CD4-positive, alpha-beta T cell treated with Interleukin-15 for 4 hours (primary cell): ENCODE measurements at places on chromosomes 3 and 15.

- DNase-seq, result no peak
Observed at GRCh38 chr3:156207802-156208685, 87.7 kb downstream of the KCNAB1 start.

GRCh38 chr3:44016818-44017217, 224.9 kb upstream of the TOPAZ1 start:
- DNase-seq, result no peak

DNA sequence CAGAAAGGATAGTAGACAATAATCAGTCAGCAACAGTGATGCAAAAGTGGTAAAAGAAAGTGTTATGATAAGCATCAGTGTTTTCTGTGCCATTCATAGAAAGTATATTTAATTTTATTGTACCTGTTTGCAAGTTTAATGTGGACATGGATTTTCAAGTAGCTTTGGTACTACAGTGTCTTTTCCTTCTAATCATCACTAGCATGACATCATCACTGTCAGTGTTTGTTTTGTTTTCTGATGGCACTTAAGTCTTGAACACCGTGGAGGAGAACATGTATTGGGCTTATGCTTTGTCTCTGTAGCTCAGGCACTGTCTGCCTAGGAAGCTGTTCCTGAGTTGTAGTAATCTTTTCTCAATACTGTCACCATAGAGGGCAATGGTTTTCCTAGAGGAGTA, 41.9 kb downstream of the SETD5 start:
- no peak for DNase-seq

- DNase-seq, result no peak
Observed at GRCh38 chr3:166248784-166249183, 411.6 kb upstream of the BCHE start.

- DNase-seq, result no peak
Observed at GRCh38 chr3:22419261-22419660, 668.3 kb upstream of the ZNF385D start.

DNA sequence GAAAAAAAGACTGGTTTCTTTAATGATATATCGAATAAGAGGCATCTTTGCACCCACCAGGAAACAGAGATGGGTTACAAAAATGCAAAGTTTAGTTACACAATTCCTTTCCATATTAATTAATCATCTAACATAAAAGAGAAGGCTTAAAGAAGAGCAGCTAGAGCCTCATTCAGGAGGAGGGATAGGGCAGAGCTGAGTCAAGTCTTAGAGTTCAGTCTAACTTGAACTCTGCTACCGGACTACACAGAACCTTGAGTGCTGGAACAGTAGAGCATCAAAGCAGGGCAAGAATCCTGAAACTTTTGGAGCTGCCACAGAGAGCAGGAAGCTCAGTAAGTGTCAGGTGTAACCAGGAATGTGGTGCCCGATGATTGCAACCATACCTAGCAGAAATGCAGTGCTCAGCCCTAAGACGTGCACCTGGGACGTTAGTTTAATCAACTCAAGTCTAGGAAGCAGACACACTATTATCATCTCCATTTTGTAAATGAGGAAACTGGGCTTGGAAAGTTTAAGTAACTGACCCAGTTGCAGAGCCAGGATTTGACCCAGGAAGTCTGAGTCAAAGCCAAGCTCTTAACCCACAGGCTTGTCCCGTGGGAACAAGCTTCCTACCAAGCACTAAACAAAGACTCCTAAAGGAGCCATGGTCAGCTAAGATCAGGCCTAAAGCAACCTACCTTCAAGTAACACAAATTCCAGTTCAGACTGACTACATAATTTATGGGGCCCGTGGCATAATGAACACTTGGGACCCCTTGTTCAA, 187.4 kb downstream of the FOXP1 start:
- DNase-seq, result no peak
